Hematopoietic multipotent progenitor cell (in vitro differentiated cells): ENCODE measurements at places on chromosomes 5 and 9. TPM values are rescaled to one million over a fixed set of nuclear protein-coding genes. Genes with fewer than 3 reads are reported as not detected.

DNA sequence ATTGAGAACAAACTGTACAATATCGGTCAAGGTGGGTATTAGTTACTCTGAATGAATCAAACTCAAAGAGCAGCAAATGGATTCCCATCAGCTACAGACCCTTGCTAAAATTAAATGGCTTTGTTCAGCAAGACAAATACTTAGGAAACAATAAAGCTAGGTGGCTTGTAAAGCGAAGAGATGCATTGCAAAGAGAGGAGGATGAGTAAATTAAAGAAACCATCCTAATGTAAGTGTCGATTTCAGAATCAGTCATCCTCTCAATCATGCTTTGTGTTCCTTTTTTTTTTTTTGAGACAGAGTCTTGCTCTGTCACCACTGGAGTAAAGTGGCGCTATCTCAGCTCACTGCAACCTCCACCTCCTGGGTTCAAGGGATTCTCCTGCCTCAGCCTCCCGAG is 359.2 kb upstream of the ZNF462 start:
- DNase-seq = no peak

DNA sequence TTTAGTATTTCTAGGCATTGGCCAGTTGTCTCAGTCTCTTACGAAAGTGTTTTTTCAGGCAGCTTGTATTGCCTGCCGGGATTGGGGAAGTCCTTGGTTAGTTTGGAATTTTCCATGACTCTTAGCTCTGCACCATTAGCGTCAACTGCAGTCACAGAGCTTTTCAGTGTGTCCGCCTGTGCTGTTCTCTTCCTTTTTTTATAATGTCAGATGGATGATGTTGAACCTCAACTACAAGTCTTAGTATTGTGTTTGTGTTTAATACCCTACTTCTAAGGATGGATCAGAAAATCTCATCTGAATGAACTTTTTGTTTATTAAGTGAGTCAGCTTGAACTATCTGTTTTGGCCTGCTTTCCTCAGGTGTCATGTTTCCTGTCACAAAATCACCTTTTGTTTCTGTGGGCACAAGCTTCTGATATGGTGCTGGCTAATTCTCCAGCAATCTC is 33.1 kb downstream of the ATP6V0E1 start:
- no peak for DNase-seq

DNA sequence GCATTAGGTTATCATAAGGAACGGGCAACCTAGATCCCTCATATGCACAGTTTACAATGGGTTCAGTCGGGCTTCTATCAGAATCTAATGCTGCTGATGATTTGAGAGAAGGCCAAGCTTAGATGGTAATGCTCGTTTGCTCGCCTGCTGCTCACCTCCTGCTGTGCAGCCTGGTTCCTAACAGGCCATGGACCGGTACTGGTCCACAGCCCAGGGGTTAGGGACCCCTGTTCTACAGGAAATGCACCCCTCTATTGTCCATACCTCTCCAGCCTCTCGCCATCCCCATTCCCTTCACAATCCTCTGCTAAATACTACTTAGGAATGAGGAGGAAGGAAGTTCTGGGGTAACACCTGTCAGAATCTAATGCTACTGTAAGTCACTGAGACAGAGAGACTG is 75.1 kb downstream of the OXCT1 start:
- no peak for DNase-seq

DNA sequence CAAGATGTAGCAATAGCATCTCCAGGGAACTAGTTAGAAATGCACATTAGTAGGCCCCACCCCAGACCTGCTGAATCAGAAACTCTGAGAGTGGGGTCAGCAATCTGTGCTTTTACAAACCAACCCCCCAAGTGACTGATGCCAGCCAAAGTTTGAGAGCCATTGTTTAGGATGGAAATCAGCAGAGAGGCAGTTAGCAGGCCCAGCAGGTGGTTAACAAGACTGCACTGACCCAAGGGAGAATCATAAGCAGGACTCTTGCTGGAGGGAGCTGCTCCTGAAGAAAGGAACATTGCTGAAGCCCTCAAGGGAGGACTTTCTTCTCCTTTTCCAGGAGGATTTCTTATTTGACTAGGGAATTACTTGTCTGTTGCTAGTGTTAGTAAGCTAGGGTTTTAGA is 74.2 kb upstream of the SLC12A2 start:
- no peak for DNase-seq

DNA sequence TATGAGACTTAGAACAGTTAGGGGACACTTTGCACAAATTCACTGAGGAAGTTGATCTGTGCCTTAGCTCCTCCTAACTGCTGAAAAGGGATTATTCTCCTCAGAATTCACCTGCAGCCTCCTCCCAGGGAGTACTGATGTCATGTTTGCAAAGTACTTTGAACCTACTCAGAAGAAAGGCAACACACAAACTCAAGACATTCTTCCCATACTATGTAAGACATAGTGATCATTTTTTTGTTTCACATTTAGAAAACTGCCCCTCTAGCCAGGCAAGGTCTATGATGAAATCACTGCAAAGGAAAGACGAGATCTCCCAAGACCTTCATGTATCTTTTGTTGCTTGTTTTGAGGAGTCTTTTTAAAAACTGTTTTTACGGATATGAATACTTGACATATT is 10.6 kb upstream of the VLDLR start:
- DNase-seq = no peak

- DNase-seq = no peak
Measured at GRCh38 chr5:171776770-171777759, 8.6 kb upstream of the SMIM23 start.

DNA sequence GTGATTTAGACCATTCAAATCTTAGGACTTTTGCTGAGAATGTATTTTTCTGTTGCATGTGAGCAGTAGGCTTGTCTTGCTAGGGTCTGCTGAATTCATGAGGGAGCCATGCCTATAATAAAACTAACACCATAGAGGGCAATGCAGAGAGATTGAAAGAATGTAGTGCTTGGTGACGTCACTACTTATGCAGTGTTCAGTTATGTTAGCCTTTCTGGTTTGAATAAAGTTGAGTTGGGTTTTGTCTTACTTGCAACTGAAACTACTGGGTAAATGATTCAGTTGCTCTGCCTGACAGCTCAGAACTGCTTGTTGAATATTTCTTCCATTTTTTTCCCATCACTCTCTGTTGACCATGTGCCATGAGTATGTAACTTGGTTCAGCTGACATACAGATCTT is 114.1 kb downstream of the PAM start:
- no peak for DNase-seq

GRCh38 chr9:15837079-15837679 is 284.3 kb downstream of the CCDC171 start:
- DNase-seq = no peak

- DNase-seq = no peak
Measured at GRCh38 chr5:30592833-30593232, 600.7 kb upstream of the CDH6 start.

DNA sequence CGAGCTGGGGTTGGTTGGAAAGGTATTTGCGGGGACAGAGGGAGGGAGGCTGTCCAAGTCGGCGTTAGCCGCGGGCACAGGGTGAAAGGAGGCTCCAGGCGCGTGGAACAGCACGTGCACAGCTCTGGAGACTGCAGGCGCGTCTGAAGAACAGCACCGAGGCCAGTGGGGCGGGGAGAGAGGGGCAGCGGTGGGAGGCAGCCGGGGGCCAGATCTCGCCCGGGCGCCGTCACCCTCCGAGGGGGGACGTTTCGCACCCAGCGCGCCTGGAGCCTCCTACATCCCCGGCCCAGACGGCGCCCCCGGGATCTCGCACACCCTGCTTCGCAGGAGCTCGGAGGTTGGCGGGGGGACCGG is 79.6 kb downstream of the NTNG2 start:
- DNase-seq = no peak

DNA sequence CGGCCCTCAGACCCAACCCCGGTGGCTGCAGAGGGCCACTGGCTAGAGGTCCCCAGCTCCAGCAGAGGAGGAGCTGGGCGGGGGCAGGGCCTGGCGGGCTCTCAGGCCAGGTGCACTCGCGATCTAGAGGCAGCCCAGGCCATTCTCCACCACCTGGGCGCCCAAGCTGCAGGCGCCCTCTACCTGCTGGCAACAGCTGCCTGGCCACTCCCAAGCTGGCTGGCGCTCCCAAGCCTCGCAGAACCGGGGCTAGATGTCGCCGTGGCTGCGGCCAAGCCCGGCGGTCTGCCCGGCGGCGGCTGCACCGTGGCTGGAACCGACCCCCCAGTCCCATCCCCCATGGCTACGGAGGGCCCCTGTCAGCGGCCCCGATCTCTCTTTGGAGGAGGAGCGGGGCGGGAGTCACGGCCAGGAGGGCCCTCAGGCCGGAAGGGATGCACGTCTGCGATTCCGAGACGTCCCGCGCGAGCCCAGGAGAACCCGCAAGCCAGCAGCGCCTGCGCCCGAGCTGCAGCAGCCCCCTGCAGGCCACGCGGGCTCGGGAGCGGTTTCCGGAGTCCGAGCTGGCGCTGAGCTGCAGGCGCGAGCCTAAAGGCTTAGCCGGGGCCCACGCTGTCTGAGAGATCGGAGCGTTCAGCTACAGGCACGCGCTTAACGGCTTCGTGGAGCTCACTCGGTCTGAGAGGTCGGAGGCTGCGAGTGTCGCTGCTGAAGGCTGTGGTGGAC is 44.3 kb upstream of the BICD2 start:
- DNase-seq = peak; percentile 59

DNA sequence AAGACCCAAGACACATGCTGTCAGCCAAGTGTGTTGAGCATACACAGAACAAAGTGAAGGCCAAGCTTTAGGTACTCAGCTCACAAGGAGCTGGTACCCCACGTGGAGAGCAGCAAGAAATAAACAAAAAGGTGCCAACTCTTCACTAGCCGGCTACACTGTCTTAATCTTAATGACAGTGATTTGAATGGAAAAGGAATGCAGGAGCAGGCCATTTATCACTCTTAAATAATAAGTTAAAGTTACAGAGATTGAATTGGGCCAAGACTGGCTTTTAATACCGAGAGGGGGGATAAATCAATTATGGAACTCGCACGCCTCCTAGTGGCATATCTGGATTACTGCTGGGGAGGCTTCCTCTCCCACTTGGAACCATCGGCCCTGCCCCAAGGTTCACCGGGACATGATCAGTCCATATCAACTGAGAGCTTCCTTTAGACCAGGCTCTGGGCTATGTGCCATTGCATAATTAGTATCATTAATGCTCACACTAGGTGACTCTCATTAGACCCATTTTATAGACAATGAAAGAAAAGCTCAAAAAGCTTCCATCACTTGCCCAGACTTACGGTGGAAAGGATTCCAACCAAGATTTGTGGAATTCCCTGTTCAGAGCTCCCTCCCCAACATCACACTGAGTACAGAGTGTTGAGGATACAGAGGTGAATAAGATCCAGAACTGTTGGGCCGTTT is 94.0 kb downstream of the ACTL7B start:
- DNase-seq = peak; percentile 37

- no peak for DNase-seq
Measured at GRCh38 chr9:1538301-1538700, 476.8 kb upstream of the SMARCA2 start.

- DNase-seq = no peak
Measured at GRCh38 chr9:18700714-18701113, 226.8 kb downstream of the ADAMTSL1 start.

DNA sequence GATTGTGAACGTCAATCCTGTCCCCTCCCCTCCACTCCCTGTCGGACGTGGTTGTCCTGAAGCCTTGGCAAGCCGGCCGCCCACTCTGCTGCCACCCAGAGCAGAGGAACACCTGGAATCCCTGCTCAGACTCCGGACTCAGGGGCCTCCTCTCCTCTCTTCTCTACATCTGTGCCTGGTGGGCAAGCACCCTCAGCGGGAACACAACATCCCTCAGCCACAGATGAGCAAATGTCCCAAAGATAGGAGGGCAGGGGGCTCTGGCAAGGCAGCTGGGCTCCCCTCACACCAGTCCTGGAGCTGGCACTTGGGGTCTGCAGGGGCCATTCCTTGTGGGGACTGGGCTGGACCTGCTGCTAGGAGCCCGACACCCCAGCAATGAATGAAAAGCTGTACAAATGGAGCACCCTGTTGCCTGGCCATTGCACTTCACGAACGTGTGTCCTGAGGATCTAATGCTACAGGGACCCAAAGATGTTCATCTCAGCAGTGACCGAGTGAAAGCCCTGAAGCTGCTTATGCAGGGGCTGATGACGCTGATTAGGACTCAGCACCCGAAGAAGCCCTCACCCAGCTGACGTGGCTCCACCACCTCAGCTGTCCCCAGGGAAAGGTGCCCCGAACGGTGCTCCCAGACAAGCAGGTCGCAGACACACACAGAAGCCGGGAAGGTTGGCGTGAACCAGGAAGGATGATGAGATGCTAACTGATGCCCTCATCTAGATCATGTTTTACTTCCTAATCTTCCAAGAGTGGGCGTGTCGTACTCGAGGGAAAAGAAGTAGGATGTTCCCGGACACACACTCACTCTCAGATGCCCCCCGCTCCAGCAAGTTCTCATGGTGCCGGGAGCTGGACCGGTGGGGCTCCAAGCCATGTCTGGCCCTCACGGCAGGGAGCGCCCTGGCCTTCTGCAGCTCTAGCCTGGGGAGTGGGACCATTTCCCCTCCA is 177.0 kb upstream of the PPP1R26 start:
- DNase-seq = no peak

DNA sequence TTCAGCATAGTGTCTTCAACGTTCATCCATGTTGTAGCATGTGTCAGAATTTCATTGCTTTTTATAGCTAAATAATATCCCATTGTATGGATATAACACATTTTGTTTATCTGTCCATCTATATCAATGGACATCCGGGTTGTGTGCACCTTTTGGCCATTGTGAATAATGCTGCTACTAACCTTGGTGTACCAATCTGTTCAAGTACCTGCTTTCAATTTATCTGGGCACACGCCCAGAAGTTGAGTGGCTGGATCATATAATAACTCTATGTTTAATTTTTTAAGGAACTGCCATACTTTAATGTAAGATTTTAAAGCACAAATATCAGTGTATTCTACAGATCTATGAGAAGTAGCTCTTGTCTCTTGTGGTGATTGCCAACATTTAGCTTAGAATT is 43.5 kb downstream of the SCAI start:
- no peak for DNase-seq

DNA sequence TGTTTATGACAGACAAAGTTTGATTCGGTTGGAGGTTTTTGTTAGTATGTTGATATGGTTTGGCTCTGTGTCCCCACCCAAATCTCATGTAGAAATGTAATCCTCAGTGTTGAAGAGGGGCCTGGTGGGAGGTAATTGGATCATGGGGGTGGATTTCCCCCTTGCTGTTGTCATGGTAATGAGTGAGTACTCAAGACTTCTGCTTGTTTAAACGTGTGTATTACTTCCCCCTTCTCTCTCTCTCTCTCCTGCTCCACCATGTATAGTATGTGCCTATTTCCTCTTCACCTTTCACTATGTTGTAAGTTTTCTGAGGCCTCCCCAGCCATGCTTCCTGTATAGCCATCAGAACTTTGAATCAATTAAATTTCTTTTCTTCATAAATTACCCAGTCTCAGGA is 415.1 kb downstream of the HCN1 start:
- DNase-seq = no peak

PAEP gene
- not detected for total RNA-seq

WNT8A gene
- total RNA-seq = 1.1 TPM

MEIKIN gene
- not detected for total RNA-seq

FABP6 gene
- total RNA-seq = not detected

SLC34A3 gene
- total RNA-seq = not detected

AK3 gene
- 24.2 TPM for total RNA-seq

CXXC5 gene
- total RNA-seq = 317 TPM

SH2D3C gene
- total RNA-seq = 79.7 TPM

TAF1L gene
- under 0.01 TPM for total RNA-seq

INPP5E gene
- total RNA-seq = 11.3 TPM

FAXDC2 gene
- 9.4 TPM for total RNA-seq
